Right ventricle myocardium superior (tissue), 1 donor: ENCODE measurements at places on chromosomes 3 and 15. TPM values are rescaled to one million over a fixed set of nuclear protein-coding genes. Genes with fewer than 3 reads are reported as not detected.

DNA sequence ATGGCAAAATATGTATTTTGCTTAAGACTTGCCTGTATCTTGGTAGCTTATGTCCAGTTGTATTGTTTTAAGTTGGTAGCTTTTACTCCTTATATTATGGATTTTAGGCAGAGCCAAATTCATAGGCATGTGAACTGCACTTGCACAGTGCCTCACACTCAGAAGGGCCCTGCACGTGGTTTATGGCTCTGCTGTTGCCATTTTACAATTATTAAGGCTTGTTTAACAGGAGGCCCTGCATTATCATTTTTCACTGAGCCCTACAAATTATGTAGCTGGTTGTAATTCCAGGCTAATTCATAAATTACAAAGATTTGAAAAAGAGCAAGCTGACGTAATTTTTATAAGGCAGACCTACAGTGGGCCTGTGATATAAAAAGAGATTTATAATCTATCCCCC, 537.6 kb upstream of the UBE2E2 start:
- no peak for DNase-seq

The RPUSD2 gene
- 10.1 TPM for total RNA-seq

The TGM5 gene
- not detected for total RNA-seq

The FAM107A gene
- total RNA-seq = 95.2 TPM

GRCh38 chr3:162538906-162539305, 1042.3 kb downstream of the OTOL1 start:
- DNase-seq = no peak

- no peak for DNase-seq
These were observed at the start of gene BOC for GRCh38 chr3:113211330-113212149. TSS of gene BOC (plus strand) at chr3:113211557. CDS start at chr3:113249803, 38,246 bp downstream.

DNA sequence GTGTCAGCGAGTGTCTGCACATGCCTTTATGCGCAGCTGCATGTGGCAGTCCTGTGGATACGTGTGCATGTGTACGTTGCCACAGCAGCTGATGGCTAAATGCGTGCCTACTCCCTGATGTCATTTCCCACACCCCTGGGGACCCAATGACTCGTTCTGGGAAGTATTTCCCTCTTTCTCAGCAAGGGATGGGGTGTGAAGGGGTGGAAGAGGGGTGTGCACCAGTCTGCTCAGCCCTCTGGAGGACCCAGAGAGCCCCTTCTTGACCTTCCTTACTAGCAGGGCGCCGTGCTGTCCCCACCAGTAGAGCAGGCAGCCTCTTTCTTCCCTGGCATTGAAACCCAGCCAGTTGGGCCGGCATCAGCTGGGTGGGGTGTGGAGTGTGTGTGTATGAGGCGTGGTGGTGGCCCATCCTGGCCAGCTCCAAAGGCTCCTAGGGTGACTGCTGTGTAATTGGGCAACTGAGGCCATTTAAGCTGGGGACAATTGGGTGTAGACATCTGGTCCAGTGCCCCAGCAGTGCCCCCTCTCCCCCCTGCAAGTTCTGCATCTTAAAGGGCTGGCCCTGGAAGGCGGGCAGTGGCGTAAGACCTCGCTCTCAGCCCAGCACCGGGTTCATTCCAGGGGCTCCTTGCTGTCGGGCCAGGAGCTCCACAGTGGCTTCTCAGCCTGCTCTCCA, 19.2 kb downstream of the SNX33 start:
- DNase-seq = peak; percentile 70

DNA sequence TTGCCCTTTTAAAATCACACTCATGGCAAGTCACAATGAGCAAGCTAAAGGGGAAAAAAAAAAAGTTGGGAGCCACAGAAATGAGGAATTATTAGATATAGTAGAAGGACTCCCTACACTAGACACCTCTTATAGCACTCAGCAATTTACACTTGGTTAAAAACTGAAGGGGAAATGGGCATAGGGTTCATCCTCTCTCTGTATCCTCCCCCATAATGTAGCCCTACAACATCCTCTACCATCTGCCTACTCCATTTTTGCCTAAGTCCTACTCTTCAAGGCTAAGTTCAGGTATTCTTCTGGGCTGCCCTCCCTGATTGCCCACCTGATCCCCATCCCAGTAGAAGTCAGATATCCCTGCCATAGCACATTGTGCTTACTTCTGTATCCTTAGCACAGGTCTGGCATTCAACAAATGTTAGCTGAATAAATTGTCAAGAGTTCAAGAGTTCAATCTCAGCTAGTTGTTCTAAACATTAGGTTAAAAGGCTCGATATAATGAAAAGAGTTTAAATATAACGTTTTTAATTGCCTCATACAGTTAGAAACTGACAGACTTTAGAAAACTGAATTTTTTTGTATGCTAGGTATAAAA, 14.5 kb downstream of the SETD2 start:
- DNase-seq = no peak

The IMPG2 gene
- total RNA-seq = 0.11 TPM

The CALML4 gene
- total RNA-seq = 0.97 TPM

GRCh38 chr3:154125378-154126030, 4.3 kb downstream of the ARHGEF26 start:
- DNase-seq = no peak

The LRRC3B gene
- total RNA-seq = 0.13 TPM

DNA sequence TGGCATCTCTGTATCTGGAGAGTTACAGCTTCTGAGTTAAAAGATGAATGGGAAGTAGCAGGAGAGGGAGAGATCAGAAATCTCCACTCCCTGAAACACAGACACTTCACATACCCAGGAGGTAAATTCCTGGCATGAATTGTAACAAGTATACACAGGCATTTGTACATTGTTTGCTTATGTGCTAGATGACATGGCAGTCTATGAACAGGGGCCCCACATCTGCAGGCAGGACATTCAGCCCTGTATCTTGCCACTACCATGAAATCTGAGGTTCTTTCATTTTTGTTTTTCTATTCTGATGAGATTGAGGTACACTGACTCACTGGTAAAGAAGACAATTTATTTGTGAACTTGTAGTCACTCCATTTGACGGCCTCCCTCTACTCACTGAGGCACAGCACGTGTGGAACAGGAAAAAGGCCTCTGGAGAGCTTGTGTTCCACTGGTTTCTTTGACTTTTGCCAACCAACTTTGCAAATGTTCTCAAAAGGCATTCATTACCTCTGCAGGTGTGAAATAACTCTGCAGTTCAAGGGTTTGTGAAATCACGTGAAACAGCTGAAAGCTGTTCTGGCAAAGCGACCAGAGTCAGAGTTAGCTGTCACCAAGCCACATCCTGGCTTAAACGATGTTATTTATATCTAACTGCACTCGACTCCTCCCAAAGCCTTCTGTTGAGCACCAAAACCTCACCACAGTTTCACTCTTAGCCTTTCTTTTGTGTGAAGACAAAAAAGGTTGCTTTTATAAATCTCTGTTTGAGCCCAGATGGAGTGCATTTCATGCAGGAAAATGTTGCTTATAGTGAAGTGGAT, 401.3 kb upstream of the CFAP20DC start:
- no peak for DNase-seq

DNA sequence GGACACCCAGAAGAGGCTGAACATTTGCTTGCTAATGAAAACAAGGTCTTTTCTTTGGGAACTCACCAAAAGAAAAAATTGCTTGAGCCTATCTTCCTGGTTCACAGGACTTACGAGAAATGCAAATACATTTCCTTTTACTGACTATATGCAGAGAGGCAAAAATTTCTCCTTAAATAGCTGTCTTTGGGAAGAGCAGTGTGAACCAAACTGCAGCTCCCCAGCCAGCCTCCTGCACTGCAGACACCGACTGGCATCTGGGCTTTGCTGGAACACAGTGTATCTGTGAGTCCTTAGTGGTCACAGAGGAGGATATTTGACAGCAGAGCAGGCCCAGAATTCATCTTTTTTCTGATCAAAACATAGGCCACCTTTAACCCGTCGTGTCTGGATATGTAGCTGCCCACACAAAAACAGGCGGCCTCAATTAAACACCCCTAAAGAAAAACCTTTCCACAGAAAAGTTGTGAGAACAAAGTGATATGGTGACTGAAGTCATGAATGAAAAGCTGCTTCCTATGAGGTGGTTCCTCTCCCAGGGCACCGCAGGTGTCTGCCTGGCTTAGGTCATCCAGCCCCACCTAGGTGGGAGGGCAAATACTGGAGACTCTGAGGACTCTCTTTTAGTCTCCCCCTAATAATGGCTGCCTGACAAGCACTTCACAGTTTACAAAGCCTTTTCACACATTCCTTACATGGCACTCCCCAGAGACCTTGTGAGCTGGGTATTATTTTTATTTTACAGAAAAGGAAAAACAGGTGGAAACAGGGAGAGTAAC, 46.1 kb upstream of the TMEM158 start:
- no peak for DNase-seq

The GYG1 gene
- total RNA-seq = 171 TPM

GRCh38 chr3:82707035-82707434, 945.6 kb upstream of the GBE1 start:
- DNase-seq = no peak

DNA sequence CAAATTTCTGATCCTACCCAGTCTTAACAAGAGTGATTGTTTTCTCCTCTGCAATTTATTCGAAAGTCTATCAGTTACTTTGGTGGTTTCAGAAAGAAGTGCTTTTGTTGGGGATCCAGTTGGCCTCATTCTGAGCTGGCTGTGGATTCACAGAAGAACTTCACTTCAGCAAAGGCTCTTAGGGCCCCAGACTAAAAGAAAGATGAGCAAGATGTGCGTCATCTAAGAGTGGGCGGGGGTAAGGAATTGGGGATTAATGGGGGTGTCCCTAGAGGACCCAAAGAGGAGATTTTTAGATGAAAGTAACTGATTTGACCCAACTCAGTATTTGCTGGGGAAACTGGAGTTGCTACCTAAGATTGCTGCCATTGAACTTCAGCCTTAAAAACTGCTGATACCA, 63.9 kb upstream of the TSEN2 start:
- DNase-seq = no peak

DNA sequence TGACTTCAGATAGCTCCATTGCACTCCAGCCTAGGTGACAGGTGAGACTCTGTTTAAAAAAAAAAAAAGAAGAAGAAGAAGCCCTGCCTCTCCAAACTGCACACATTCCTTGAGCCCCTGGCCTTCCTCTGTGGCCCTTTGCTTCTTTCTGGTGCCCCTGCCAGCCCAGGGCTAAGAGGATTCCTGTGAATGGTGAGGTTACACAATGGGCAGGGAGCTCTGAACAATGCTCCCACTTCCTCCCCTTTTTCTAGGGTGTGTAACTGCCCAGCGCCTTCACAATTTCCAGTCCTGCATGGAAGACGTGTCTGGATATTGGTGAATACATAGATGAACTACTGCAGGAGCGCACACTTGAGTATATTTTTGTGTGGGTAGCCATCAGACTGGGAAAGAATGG, 3.6 kb upstream of the AMOTL2 start:
- no peak for DNase-seq

The CNTN6 gene
- not detected for total RNA-seq

DNA sequence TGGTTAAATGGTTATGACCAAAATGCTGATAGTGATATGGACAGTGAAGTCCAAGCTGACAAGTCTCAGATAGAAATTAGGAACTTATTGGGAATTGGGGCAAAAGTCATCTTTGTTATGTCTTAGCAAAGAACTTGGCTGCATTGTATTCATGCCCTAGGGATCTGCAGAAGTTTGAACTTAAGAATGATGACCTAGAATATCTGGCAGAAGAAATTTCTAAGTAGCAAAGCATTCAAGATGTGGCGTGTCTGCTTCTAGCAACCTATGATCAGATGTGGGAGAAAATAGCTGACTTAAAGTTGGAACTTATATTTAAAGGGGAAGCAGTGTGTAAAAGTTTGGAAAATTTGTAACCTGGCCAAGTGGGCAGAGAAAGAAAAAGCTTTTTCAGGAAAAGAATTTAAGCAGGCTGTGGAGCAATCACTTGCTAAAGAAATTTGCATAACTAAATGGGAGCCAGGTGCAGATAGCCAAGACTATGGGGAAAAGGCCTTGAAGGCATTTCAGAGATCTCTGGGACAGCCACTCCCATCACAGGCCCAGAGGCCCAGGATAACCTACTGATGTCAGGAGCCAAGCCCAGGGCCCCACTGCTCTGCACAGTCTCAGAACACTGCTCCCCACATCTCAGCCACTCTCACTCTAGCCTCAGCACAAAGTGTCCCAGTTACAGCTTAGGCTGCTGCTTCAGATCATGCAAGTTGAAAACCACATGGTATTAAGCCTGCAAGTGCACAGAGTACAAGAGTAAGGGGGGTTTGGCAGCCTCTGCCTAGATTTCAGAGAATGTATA, 147.8 kb upstream of the TGFBR2 start:
- peak; percentile 42 for DNase-seq

GRCh38 chr15:95469496-95470000, 861.0 kb upstream of the NR2F2 start:
- no peak for DNase-seq

- no peak for DNase-seq
These were observed 250.4 kb downstream of the NTRK3 start for GRCh38 chr15:88006146-88006545.

GRCh38 chr3:192884777-192885773, 32.6 kb downstream of the MB21D2 start:
- no peak for DNase-seq

The SLC12A8 gene
- total RNA-seq = 0.30 TPM

GRCh38 chr15:70704731-70705130, 58.6 kb downstream of the UACA start:
- DNase-seq = no peak

GRCh38 chr3:11919390-11919789, 72.7 kb upstream of the TAMM41 start:
- DNase-seq = no peak
